ENCODE measurements at places on chromosomes 1 and 21. TPM values are rescaled to one million over a fixed set of nuclear protein-coding genes. Genes with fewer than 3 reads are reported as not detected.

The TTC34 gene
- total RNA-seq, result 0.99 TPM

The EFHD2 gene
- 10.8 TPM for total RNA-seq

The CD1D gene
- total RNA-seq, result 0.99 TPM

The CR1 gene
- 4.0 TPM for total RNA-seq

The ANGPTL3 gene
- total RNA-seq, result 0.22 TPM

The NUAK2 gene
- 1.4 TPM for total RNA-seq

DNA sequence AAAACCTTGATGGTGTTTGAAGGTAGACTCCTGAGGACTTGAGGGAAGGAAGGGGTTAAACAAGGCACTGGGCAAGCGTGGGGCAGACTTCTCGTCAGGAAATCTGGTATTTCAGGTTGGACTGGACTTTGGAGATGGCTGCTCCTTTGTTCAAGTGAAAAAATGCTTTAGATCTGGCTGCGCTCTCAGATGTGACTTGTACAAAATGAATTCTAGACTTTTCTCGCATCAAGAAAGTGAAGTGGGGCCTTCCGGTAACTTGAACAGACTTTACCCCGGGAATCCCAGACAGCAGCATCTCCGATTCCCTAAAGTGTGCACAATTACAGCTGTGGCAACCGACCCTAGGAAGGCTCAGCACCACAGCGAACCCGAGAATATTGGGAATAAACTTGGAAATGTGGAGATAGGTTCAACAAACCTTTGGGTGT lies 44.3 kb upstream of the ERRFI1 start:
- DNase-seq, result no peak

DNA sequence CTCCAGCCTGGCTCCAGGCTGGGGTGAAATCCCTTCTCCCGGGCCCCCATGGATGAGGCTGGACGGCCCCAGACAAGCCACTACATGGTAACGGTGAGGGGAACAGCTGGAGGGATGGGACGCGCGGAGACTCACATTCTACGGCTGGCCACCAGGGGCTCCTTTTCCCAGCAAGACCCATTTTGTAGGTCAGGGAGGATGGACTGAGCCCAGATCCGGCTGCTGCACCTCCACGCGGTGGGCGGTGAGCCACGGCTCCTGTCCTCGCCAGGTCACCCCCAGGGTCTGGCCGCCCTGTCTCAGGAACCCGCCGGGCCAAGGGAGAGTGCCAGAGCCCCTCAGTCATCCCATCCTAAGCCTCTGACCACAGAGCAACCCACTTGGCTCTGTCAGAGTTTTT lies 75.0 kb upstream of the ACTRT2 start:
- no peak for DNase-seq

DNA sequence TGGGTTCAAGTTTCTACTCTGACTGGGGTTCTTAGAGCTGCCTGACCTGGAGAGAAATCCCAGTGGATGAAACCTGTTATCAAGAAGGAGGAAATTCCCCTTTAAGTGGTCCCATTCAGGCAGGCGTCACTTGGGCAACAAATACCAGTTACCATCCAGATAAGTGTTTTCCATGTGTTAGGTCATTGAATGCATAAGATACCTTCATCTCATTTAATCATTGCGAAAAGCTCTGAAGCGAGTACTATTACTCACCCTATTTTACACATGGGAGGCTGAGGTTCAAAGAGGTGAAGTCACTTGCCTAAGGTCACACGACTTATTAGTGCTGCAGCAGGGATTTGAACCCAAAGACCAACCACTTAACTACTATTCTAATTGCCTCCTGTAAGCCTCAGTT lies 45.5 kb upstream of the RPL11 start:
- DNase-seq, result no peak

DNA sequence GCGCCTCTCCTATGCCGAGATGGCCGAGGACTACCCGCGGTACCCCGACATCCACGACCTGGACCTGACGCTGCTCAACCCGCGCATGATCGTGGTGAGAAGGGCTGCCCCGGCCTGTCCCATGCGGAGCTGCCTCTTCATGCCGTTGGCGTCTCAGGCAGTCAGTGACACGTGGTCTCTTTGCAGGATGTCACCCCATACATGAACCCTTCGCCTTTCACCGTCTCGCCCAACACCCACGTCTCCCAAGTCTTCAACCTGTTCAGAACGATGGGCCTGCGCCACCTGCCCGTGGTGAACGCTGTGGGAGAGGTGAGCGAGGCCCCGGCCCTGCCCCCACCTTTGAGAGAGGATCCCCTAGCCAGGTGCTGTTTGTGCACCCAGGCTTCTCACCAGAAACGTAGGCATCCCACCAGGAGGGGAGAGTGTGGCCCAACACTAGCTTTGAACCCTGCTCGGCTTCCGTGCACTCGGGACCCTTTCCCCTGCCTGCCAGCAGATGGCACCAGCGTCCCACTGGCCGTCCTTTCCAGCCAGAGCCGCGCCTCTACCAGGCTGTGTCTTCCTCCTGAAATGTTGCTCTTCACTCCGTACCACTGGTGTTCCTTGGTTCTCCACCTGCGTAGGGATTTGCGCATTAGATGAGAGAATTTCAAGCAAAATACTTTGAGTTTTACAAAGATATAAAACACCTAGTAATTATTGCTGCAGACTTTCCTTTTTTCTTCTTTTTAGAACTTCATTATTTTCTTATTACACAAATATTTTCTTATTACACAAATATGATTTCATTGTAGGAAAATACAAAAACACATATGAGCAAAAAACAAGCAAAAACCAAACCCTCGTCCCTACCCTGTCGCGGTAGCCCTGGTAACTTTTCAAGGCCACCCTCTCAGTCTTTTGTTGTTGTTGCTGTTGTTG lies 9.0 kb downstream of the NPPA start:
- DNase-seq, result no peak

DNA sequence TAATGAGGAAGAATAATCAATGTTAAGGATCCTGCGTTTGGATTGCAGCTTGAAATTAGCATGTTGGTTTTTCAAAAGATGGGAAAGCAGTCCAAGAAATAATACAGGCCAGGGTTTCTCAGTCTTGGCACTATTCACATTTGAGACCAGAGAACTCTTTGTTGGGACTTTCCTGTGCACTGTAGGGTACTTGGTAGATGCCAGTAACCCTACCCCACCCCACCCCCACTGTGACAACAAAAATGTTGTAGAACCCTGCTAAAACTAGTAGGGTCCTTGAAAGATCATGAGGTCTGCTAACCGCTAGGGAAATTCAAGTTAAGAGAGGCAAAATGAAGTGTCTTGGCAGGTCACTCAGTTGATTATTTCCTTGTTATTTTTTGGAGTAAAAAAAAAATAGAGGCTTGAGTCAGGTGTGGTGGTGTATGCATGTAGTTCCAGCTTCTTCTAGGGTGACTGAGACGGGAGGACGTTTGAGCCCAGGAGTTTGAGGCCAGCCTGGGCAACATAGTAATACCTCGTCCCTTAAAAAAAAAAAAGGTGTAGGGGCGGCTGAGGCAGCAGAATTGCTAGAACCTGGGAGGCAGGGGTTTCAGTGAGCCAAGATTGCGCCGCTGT lies 53.3 kb downstream of the SPEN start:
- DNase-seq, result no peak

DNA sequence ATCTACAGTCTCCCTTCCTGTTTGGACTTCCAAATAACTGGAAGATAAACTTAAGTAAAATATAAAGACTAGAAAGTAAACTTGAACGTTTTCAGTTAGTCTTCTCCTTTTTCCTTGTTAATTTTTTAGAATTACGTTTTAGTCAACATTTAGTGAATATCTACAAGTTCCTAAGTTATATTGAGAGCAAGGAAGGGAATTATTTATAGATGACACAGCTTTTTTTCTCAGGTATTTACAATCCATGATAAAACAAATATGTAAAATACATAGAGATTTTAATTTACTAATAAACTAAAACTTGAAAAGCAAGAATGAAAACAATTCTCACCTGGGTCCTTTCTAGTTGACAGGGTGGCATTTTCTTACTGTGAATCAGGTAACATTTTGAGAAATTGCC lies 89.5 kb downstream of the CLEC20A start:
- DNase-seq, result no peak

- no peak for DNase-seq
Observed at GRCh38 chr1:110856410-110856809, 16.5 kb upstream of the CD53 start.

Data from spinal cord (tissue), 10 donors.